ENCODE measurements at places on chromosomes 7 and 10.

DNA sequence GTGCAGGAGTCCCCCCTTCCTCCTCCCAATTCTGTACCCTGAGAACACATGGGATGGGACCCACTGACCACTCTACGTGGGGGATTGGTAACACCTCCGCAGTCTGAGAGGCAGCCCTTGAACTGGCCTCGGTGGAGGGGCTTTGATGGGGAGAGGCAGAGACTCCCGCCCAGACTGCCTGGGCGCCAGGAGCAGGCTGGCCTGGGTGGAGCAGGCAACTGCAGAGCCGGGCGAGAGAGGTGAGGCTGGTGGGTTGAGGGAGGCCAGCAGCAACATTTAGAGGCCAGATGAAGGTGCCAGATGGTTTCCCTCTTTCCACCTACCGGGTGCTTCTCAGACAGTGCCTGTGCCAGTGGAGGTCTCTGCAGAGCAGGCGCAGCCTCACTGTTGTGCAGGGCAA lies 30.7 kb upstream of the ZNF467 start:
- DNase-seq, result no peak

- no peak for DNase-seq
Measured at GRCh38 chr10:79335094-79335469, 12.2 kb upstream of the PPIF start.

DNA sequence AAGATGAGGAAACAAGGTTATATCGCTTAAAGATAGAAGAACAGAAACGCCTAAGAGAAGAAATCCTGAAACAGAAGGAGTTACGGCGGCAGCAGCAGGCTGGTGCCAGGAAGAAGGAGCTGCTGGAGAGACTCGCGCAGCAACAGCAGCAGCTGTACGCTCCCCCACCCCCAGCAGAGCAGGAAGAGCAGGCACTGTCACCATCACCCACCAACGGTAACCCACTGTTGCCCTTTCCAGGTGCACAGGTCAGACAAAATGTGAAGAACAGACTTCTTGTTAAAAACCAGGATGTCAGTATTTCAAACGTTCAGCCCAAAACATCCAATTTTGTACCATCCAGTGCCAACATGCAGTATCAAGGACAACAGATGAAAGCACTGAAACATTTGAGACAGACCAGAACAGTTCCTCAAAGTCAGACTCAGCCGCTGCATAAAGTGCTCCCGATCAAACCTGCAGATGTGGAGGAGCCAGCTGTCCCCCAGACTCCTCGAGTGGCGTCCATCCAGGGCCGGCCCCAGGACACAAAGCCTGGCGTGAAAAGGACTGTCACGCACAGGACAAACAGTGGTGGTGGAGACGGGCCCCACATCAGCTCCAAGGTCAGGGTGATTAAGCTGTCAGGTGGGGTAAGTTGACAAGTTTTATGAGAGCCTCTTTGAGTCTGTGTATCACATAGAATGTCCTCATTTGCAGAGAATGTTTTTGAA lies 67.1 kb downstream of the SHH start:
- DNase-seq, result no peak

- peak; percentile 63 for DNase-seq
Measured at GRCh38 chr7:108136191-108136688, 6.1 kb upstream of the LAMB4 start.

GRCh38 chr7:84370114-84370513 lies 175.5 kb upstream of the SEMA3A start:
- DNase-seq, result no peak

- no peak for DNase-seq
Measured at GRCh38 chr10:104993085-104993484, 352.0 kb downstream of the SORCS3 start.

GRCh38 chr7:129531721-129532120 lies 29.4 kb downstream of the SMKR1 start:
- no peak for DNase-seq

DNA sequence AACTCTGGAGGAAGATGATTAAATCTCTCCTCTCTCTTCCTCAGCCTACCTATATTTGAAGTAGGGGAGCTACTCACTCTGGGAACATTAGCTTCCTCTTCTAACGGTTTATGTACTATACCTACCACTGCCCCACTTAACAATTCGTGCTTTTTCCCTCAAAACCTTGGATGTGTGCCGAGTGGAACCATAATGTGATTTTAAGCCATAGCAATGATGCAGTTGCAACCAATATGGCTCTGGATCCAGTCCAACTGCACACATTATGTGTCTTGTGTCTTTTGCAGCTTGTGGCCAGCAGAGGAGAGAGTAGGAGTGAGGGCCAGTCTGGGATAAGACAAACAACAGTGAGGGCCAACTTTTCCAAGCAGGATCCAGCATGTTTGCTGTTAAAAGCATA lies 170.7 kb downstream of the GATA3 start:
- DNase-seq, result no peak

- no peak for DNase-seq
Measured at GRCh38 chr7:111043561-111043960, 47.4 kb upstream of the LRRN3 start.

- DNase-seq, result no peak
Measured at GRCh38 chr10:20085115-20085514, 268.9 kb downstream of the PLXDC2 start.

DNA sequence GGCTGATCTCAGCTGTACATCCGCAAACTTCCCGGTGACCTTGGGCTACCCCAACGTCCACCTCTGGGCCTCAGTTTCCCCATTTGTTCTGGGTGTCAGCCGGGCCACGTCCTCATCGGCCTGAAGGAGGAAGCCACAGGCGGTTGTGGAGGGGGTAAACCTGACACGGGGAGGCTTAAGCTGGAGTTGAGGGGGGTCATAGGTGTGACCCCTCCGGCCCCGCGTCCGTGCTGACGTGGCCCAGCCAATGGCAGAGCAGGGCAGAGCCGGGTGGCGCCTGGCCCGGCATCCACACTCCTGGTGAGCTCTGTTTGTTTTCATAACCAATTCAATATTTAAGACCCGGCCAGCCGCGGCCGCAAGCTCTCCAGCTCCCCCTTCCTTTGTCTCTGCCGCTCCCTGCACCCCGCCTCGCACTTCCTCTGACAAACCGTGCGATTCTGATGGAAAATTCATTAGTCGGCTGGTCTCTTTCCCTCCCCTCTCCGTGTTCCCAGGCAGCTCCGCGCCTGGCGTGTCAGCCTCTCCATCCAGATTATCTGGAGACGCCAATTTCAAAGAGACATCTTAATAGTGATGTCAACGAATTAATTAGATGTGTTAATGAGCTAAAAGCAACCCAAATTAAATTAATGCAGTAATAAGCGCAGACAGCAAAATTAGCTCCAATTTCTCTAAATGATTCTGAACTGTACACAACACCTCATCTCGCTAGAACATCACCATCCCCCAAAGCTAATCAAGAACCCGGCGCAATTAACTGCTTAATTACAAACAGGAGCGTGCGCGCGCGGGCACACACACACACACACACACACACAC lies 55.4 kb downstream of the MICALL2 start:
- peak; percentile 25 for DNase-seq

- no peak for DNase-seq
Measured at GRCh38 chr7:55044791-55045190, 26.0 kb downstream of the EGFR start.

DNA sequence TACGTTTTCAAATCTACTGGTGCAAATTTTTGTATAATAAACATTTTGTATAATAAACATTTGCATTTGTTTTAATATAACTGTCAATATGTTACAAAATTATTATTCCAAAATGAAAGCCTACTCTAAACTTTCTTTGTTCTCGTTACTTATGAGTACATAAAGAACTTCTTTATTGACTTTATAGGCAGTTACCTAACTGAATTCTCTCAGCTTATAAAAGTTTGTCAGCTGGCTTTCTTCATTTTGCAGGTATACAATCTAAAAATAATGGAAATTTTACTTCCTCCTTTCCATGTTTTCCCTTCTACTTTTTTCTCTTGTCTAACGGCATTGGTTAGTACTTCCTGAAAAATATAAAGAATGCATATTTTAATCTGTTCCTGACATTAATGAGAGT lies 137.1 kb downstream of the CHCHD3 start:
- DNase-seq, result no peak

GRCh38 chr10:97169911-97170693 lies 15.7 kb downstream of the SLIT1 start:
- DNase-seq, result no peak

GRCh38 chr7:151366880-151367222 lies 25.2 kb downstream of the NUB1 start:
- no peak for DNase-seq

All from suppressor macrophage treated with lipopolysaccharide for 1 hour (primary cell).